Left cardiac atrium (tissue), 4 donors: ENCODE measurements at places on chromosomes 4 and X.

DNA sequence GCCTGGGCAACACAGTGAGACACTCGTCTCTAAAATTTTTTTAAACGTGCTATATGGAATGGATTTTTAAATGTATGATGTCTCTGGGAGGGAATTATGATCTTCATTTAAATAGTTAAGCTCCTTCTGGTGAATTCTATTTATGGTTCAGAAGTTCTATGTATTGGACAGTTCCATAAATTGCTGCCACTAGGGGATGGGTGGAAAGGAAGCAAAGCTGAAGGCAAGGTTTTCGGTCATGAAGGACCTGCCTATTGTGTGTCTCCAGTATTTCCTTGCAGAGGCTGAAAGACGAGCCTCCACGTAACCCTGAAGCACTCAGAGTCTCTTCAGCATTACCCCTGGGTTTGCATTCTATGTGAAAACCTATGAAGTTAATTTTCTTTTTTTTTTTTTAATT is 451.5 kb upstream of the FAT1 start:
- no peak for DNase-seq

DNA sequence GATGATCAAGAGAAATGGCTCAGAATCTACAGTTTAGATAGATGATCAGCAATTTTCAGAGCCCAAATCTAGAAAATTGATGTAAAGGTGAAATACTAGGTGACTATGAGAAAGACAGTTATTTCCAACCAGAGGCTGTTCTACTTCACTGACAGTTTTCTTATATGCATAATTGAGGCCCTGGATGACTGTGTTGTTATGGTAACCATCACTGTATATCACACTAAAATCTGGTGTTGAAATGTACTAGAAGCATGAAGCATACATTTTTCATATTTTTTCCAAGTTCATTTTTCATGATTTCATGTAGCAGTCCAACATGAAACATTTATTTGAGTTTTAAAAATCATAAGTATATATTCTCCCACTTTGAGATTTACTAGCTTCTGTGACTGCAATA is 87.4 kb downstream of the ATXN3L start:
- DNase-seq = no peak

- no peak for DNase-seq
These were observed 538.2 kb downstream of the DMD start for GRCh38 chrX:32673193-32673592.

- no peak for DNase-seq
These were observed 482 bp upstream of the SHOX start for GRCh38 chrX:630007-630611.

DNA sequence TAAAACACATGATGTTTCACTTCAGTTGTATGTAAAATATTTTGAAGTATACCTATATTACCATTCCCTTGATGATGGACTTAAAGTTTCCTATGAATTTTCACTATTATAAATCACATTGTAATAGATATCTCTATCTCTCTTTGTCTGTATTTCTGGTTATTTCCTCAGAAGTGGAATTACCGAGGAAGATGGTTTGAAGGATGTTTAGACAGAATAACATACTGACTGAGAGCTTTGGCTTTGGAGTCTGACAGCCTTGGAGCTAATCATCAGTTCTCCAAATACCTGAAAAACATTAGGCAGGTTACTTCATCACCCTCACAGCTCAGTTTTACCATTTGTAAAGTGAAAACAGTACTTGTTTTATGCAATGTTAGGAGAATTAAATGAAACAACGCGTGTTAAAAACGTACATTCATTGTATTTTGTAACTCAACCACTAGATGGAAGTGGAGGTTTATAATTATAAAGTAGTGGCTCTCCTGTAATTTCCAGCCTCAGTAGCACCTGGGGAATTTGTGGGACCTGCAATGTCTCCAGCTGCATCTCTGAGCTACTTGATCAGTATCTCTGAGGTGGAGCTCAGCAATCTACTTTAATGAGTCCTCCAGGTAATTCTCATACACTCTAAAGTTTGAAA is 14.3 kb downstream of the JCHAIN start:
- DNase-seq = no peak

GRCh38 chr4:88609387-88609786 is 17.1 kb downstream of the HERC3 start:
- DNase-seq = no peak

DNA sequence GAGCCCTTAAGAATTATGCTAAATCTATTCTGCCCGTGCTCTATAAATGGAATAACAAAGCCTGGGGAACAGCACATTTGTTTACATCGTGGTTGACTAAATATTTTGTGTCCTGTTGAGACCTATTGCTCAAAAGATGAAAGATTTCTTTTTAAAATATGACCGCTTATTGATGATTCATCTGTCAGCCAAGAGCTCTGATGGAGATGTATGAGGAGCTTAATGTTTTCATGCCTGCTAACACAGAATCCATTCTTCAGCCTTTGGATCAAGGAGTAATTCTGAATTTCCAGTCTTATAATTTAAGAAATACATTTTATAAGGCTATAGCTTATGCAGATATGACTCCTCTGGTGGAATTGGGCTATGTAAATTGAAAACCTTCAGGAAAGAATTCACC is 271.3 kb upstream of the FAT4 start:
- no peak for DNase-seq

GRCh38 chr4:99564921-99565320 is 1.1 kb upstream of the TRMT10A start:
- no peak for DNase-seq

GRCh38 chr4:5638976-5639375 is 69.4 kb downstream of the EVC2 start:
- no peak for DNase-seq

DNA sequence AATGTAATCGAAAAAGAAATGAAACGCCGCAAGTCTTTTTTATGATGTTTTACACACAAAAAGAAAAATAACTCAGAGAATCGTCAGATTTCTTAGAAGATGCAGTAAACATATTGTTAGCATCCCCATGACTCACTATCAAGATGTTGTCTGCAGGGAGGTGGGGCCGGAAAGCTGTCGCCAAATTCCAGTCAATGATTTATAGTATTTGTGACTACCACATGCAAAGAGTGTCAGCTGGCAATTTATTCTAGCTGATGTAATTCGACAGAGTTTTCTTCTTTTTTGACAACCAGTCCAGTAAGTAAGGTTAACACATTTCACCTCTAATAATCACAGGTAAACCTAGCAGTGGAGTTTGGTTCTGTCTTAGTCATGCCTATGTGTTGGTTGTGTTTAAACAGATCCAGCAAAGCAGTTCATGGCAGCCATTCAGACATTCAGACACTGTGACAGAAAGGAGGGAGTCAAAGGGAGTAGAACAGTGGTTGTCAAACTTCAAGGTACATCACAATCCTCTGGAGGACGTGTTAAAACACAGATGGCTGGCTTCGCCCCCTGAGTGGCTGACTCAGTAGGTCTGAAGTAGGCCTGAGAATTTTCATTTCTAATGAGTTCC is 19.8 kb upstream of the PPP1R2C start:
- no peak for DNase-seq

DNA sequence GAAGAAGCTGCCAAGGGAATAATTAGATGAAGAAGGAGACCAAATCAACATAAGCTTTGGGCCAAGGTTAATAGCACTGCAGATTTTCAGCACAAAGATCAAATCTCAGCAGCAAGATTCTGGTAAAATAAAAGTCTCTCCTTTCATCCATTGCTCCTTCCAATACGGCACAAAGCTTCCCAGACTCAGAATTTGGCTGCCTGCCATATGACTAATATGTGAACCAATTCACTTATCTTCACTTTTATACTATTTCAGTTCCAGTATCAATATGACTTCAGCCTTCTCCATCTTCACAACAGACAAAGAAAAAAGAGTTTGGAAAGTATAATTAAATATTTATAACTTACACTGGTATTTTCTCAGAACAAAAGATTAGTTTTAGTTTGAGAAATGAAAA is 978.3 kb upstream of the GRID2 start:
- DNase-seq = peak; percentile 18

GRCh38 chr4:87950493-87950892 is 25.0 kb upstream of the SPP1 start:
- no peak for DNase-seq

DNA sequence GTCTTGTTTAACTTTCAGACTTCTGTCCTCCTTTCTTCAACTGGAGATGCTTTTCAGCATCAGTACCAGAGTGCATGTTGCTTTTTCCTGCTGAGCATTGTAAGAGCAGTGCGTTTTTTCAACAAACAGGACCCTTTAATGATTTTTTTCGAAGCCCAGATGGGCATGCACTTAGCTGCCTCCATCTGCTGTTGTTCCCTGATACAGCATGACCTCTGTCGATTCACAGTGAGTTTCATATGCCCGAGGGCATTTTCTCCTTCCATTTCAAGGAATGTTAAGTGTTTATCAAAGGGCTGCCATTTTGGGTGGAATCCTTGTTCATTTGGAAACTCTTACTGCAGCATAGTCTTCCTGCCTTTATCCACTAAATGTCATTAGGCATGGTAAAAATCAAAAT is 428.6 kb downstream of the DTHD1 start:
- DNase-seq = no peak

GRCh38 chrX:129640737-129641136 is 14.0 kb downstream of the APLN start:
- no peak for DNase-seq
